Spleen (tissue), 13 donors: ENCODE measurements at places on chromosomes 7 and 10. TPM values are rescaled to one million over a fixed set of nuclear protein-coding genes. Genes with fewer than 3 reads are reported as not detected.

DNA sequence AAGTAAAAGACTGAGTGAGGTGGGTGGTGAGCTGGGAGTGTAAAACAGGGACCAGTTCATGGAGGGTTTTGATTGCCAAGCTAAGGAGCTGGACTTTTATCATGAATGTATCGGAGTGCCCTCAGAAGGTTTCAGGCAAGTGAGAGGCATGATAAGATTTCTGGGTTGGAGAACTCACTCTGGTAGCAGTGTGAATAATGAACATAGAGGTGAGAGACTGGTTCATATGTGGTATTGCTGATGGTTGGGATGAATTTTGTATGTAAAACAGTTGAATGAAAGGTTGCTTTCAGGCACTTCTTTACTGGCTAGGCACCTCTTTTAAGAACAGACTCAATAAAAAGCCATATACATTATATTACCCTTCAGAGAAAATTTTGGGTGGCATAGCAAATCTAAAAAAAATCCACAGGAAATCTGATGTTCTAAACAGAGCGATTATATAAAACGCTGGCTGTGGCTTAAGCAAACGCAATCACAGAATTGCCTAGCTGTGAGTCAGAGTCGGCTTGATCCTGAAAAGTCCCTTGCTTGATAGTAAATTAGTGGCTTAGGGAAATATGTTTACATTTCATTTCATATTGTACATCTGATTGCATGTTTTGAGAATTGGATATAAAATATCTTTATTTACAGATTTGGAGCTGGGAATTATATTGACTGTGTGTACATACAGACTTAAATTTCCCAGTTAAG lies 92.9 kb upstream of the HDAC9 start:
- H3K36me3 ChIP-seq: no peaks in the 10 kb centered on the region
- DNase-seq: no peak

DNA sequence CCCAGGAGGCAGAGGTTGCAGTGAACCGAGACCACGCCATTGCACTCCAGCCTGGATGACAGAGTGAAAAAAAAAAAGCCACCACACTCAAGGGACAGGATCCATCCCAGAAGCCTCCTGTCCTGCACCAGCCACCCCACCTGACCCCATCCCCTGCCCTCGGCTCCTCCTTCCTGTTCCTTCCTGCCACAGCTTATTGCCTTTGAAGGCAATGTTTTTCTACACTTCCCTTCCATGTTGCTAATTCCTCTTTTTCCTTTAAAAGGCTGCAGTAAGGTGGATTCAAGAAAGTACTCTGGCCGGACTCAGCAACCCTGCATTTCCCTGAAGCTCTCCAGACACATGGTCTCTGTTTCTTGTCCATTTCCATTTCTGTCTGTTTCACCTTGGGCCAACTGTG lies 80.9 kb downstream of the FAM171A1 start:
- no peak overlapping the region for H3K4me3 ChIP-seq
- no peaks in the 10 kb centered on the region for H3K4me1 ChIP-seq
- H3K27ac ChIP-seq: no peak overlapping the region
- no peaks in the 10 kb centered on the region for H3K27me3 ChIP-seq

GRCh38 chr7:114715907-114716306 lies 206.0 kb upstream of the MDFIC start:
- no peaks in the 10 kb centered on the region for H3K4me1 ChIP-seq
- H3K36me3 ChIP-seq: no peaks in the 10 kb centered on the region

GRCh38 chr10:5959142-5959541 lies 18.2 kb downstream of the IL15RA start:
- peaks cover 29% of the 10 kb centered on the region for H3K36me3 ChIP-seq
- no peak overlapping the region for H3K4me3 ChIP-seq
- H3K27ac ChIP-seq: no peak overlapping the region
- H3K4me1 ChIP-seq: no peaks in the 10 kb centered on the region
- no peak for DNase-seq

ATRNL1 gene
- total RNA-seq: 3.8 TPM

- peak overlapping the region; percentile 68 for H3K27ac ChIP-seq
- H3K27me3 ChIP-seq: no peaks in the 10 kb centered on the region
- H3K36me3 ChIP-seq: no peaks in the 10 kb centered on the region
Observed at GRCh38 chr10:104327745-104328645, 10.3 kb downstream of the ITPRIP start.
